ENCODE measurements at places on chromosomes 2 and 18. TPM values are rescaled to one million over a fixed set of nuclear protein-coding genes. Genes with fewer than 3 reads are reported as not detected.

GRCh38 chr2:162073888-162074631 lies at the start of gene DPP4:
Gene DPP4 (minus strand): TSS chr2:162074215. CDS start chr2:162073981, 234 bp downstream.
- no peak for DNase-seq

DNA sequence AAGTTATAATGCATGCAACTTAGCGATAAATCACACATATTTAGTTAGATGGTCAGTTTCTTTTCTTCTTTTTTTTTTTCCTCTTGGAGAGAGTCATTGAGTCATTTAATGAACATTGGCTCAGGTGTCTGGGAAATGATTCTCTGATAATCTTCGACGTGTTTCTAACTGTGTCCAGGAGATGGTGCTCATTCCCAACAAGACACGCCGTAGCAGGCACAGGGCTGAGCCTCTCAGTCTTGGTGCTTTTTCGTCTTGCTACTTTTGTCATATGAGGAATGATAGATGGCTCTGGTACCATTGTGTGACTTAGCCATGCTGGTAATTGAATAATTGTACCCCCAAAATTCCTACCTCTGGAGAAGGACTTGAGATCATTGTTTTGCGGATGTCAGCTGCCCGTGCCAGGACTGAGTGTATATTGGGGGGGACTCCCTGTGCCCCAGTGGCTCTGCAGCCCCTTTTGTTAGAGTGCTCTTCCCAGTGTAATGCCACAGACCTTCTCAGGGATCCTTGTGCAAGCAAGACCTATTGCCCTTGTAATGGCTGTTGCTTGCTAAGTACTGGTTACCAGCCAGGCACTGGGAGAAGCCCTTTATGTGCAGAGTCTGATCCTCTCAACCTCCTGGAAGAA lies 107.6 kb upstream of the CYRIA start:
- DNase-seq = peak; percentile 58

GRCh38 chr2:27506587-27506986 lies 9.9 kb downstream of the GCKR start:
- no peak for DNase-seq

DNA sequence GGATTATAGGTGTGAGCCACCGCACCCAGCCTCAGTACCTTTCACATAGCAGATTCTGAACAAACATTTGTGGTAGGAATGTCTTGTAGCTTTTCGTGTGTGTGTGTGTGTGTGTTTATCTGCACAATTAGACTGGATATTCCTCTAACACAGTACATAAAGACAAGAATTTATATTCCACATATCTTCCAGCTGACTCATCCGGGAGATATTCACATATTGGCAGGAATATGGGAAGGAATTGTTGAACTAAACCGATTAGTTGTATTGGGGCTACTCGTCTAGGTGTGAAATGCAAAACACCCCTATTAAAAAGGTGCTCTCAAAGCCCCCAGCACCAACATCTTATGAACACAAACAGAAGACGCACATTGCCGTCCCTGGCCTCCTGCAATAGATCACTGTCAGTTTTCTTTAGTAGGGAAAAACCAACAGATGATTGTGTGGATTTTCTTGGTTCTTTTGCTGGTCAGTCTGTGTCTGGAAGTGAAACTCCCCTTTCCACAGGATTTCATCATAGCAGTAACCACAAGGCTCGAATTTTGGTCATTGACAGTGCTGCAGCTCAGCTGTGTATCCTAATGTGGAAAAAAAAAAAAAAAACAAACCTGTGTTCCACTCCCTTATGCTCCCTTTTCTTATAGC lies 208.5 kb upstream of the ACVR2A start:
- no peak for DNase-seq

GRCh38 chr2:10446631-10447030 lies 1.5 kb downstream of the ODC1 start:
- DNase-seq = no peak

DNA sequence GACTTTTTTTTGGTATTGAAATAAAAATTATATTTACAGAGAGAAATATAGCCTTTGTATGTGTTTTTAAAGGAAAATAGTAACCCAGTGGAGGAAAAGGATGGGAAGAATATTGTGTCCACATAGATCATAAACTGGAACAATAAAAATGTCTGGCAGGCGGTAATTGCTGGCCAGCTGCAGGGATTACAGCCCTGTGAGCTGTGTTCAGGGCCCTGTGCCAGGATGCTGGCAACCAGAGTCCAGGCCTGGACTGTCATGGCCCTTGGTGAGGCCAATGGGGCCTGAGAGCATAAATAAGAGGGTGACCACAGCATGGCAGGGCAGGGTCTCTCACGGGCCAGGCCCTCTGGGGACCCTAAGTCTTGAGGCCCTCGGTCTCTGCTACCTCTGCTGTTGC lies 171.2 kb downstream of the ACOXL start:
- no peak for DNase-seq

GALNT5 gene
- total RNA-seq = 0.11 TPM
